Hippocampal formation (tissue), 2 donors: ENCODE measurements at places on chromosomes 7 and 10.

GRCh38 chr7:45698303-45699014 lies 124.3 kb downstream of the ADCY1 start:
- DNase-seq = no peak

- DNase-seq = no peak
These were observed 626 bp downstream of the ZNF804B start for GRCh38 chr7:88760136-88760515.

DNA sequence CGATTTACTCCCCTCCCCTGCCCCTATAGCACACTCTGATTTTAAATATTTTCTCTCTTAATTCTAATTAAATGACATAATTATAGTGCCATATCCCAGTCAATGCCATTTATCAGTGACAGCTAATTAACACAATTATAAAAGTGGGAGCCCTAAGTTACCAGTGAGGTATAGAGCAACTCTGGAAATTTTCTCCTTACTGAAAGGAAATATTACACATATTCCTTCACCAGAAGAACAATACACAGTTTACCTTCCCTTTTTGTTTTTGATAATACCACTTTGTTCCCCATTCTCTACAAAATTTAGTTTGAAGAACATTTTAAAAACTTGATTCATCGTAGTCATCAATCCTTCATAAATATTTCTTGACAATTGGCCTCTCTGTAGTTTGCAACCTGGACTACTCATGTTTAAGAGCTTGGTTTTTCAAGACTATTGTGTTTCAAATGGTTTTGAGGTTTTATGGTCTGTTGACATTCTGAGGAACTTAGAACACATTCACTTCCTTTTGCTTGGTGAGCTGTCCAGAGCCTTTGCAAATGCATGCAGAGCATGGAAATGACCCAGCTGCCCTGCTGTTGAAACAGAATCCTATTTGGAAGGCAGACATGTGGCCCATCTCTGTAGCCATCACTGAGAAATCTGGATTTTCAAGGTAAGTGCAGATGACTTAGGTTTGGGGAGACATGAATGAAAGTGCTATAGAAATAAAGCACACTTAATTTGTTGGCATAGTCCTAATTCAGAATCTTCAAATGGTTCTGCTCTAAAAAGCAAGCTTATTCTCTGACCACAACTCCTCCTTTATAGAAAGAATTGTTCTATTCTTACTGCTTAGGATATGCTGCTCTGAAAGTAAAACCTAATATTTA lies at the start of gene GPR141:
TSS of gene GPR141 (plus strand) at position 521 of the 875 bp plus-strand sequence. CDS start 56,628 bp downstream, outside the sequence.
- peak; percentile 30 for DNase-seq

DNA sequence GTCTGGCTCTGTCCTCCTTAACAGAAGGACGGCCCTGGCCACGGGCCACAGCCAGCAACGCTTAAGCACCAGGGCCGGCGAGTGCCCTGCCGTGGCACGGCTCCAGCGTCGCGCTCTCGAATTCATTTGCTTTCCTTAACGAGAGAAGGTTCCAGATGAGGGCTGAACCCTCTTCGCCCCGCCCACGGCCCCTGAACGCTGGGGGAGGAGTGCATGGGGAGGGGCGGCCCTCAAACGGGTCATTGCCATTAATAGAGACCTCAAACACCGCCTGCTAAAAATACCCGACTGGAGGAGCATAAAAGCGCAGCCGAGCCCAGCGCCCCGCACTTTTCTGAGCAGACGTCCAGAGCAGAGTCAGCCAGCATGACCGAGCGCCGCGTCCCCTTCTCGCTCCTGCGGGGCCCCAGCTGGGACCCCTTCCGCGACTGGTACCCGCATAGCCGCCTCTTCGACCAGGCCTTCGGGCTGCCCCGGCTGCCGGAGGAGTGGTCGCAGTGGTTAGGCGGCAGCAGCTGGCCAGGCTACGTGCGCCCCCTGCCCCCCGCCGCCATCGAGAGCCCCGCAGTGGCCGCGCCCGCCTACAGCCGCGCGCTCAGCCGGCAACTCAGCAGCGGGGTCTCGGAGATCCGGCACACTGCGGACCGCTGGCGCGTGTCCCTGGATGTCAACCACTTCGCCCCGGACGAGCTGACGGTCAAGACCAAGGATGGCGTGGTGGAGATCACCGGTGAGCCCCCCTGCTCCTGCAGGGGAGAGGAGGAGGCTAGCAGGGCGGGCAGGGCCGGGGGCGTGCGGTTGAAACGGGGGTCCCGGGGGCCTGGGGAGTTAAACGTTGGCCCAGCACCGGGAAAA lies at the start of gene HSPB1:
TSS of gene HSPB1 (plus strand) at position 327 of the 855 bp plus-strand sequence. CDS start at position 367, 40 bp downstream.
- peak; percentile 78 for DNase-seq

- DNase-seq = peak; percentile 28
These were observed 29.7 kb downstream of the VIM start for GRCh38 chr10:17257466-17258321.

DNA sequence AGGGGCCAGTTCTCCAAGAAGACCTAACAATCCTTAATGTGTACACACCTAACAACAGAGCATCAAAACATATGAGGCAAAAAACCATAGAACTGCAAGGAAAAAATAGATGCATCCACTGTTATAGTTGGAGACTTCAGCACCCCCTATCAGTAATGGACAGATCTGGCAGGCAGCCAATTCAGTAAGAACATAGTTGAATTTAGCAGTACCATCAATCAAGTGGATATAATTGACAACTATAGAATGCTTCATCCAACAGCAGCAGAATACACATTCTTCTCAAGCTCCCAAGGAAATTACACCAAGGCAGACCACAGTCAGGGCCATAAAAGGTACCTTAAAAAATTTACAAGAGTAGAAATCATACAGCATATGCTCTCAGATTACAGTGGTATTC lies 42.2 kb downstream of the POLL start:
- no peak for DNase-seq

GRCh38 chr10:125489731-125490130 lies 193.2 kb downstream of the TEX36 start:
- no peak for DNase-seq

DNA sequence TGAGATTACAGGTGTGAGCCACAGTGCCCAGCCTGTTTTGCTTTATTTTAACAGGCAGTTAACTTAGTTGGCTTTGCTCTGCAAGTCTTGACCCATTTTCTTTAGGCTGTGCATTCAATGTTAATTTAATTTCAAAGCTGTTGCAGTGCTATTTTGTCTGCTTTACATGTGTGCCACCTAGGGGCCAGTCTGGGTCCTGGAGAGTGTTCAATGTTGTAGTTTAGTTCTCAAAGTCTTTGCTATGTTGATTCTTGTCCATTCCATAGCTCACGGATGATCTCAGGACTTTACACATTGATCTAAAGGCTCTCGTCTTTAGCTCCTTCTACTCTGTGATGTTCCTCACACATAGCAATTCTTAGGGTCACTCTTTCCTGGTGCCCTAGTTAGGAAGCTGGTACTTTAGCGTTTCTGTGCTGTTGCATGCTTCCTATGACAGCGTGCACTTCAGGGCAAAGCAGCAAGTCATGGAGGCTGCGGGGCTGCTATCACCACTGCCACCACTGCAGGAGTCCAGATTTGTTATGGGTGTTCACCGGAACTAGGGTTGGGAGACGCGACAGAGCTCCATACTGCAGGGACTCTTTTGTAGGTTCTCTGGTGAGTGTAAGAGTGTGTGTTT lies 16.4 kb upstream of the ABCA13 start:
- no peak for DNase-seq

GRCh38 chr10:33460505-33461294 lies 126.2 kb upstream of the NRP1 start:
- no peak for DNase-seq

DNA sequence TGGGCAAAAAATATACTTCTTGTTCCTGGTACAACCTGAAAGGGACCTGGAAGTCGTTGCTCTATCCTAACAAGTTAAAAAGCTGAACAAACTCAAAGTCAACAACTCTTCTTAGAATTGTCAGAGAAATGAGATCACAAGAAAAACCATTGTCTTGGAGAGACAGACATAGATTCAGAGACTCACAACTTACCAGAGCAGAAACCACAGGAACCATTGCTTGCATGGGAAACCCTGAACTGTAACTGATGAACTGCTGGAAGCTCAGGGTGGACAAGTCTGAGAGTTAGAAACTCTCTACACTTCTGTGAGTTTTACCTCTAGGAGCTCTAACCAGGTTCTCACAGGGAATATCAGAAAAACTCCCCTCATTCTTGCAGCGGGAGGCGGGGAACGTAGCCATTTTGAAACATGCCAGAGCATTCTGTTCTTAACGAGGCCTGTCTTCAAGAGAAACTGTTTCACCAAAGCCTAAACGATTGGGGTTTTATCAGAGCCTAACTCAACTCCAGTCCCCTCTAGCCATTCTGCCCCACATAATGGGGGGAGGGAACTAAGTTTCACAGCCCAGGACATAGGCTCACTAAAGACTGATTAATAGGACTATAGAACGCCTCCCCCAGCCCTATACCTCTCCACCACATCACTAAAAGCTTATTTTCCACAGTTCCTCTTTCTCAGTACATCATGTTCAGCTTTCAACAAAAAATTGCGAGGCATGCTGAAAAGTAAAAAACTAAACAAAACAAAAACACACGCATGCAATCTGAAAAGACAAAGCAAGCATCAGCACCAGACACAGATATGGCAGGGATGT lies 12.0 kb upstream of the GSDME start:
- DNase-seq = no peak

DNA sequence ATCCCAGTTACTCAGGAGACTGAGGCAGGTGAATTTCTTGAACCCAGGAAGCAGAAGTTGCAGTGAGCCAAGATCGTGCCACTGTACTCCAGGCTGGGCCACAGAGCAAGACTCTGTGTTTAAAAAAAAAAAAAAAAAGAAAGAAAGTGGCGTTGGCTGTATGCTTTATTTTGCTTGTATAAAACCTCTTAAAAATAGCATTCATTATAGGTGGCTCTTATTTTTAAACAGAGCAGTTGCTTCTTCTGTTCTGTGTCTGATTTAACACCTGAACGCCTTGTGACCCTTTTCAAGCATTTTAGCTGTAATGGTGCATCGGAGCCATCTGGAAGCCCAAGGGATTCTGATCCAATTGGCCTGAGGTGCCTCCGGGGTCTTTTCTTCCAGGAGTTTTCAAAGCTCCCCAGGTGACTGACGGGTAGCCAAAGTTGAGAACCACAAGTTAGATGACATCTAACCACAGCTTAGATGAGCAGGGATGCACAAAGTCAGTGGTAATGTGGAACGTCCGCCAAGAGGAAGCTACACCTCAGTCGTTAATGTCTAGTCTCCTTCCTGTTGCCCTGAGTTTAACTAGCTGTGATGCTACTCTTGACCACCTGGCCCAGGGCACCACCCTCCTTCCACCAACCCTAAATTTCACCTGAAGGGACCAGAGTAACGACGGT lies 274.6 kb upstream of the KLF6 start:
- no peak for DNase-seq

- DNase-seq = peak; percentile 30
These were observed at the start of gene TRIL for GRCh38 chr7:28958235-28958979. Gene TRIL (minus strand): TSS chr7:28958330. CDS start chr7:28958046, 284 bp downstream.

DNA sequence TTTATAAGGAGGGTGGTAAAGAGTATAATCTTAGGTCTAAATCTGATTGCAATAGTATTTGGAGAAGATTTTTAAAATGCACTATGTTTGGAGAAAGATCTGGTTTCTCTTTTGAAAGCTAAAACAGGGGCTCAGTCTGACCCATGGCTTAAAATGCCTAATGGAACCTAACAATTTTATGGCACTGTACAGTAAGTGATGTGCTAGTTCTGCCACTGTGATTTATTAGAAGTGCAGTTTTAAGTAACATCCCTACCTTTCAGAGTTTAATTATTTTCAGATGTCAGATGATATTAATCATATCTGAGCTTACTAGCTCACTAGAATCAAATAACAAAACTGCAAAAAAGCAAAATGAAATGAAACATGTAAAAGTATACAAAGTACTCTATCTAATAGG lies 514.7 kb upstream of the KCND2 start:
- DNase-seq = no peak

DNA sequence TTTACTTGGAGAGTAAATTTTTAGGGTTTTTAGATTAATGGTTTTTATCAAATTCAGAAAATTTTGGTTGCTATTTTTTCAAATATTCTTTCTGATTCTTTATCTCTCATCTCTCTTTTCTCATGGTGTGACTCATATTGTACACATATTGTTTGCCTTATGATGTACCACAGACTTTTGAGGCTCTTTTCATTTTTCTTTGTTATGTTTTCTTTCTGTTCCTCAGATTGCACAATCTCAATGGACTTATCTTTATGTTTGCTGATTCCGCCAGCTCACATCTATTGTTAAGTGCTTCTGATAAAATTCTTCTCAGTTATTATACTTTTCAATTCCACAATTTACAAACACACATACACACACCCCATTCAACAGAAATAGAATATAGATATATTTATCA lies 168.2 kb upstream of the IGFBP3 start:
- DNase-seq = no peak

DNA sequence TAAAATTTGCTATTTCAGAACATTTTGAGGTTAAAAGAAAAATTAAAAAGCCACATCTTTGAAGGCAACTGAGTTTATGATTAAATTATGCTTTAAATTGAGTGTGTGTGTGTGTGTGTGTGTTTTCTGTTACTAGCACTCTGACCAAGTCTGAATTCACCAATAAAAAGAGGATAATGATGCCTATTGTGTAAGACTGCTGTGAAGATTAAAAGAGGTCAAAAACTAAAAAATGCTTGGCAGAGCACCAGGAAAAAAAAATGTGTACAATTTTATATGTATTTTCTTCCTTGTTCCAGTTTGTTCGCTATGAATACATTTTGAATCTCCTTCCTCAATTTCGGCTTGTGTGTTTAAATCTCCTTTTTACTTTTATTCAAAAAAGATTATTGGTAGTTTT lies 316.6 kb upstream of the MAGI2 start:
- DNase-seq = no peak

DNA sequence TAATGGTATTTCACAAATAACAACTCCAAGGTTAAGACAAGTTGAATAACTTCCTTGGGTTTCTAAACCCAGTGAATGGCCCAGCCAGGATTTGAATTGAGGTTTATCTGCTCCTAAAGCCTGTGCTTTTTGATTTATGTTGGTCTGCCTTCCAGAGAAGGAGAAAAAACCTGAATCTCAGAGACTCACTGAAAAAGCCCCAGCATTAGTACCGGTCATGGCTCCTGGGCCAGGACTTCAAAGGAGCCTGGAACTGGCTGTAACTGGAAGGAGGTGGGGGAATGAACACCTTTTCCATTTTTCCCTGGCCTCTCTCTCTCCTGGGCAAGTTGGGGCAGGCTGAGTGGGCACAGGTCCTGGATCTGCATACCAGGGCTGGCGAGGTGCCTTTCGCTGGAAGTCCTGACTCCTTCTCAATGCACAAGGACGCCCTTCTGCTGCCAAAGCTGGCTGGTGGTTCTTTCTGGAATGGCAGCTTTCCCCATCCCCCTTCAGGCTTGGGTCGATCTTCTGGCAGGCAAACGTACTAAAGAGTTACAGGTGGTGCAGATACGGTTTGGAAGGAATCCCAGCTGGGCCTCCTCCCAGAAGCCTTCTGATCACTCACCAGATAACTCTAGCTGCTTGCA lies 268.2 kb downstream of the PTEN start:
- DNase-seq = no peak

GRCh38 chr7:45962861-45963260 lies 41.8 kb upstream of the IGFBP3 start:
- no peak for DNase-seq

- no peak for DNase-seq
These were observed 19.7 kb downstream of the LIMK1 start for GRCh38 chr7:74103219-74103772.

GRCh38 chr10:24866604-24867583 lies 85.5 kb downstream of the PRTFDC1 start:
- peak; percentile 28 for DNase-seq
